Glutamatergic neuron (in vitro differentiated cells): ENCODE measurements at places on chromosomes 5 and 9.
A peak's percentile ranks its signal among the peaks of the same experiment; 100 is the strongest.

- no peak for DNase-seq
Observed at GRCh38 chr5:96931605-96932004, 4.3 kb upstream of the LNPEP start.

DNA sequence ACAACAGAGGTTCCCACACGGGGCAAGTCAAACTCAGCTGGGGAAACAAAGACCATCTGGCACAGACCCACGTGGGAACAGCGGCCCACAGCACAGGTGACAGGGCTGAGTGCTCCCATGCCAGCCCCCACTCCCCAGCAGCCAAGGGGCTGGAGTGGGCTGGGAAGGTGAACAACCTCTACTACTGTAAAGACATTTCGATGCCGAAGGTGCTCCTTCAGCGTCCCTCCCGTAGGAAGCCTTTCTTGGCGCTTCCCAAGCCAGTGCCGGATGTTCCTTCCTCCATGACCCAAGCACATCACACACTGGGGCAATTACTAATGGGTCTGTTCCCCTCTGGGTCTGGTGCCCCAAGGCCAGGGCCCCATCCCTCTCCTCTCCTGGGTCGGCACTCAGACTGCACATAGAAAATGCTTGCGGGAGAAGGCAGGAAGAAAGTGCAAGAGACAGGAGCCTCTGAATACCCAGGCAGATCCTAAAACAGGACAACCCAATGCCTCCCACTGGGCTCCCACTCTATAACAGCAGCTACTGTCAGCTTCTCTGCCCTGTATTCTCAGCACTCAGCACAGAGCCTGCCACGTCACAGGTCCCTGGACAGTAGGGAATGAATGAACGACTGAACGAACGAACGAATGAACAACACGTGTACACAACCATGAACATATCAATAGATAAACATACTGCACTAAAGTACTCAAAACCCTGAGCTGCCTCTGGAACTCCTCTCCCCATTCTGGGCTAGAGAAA, 77.0 kb upstream of the LRRTM2 start:
- DNase-seq = no peak

- DNase-seq = no peak
Observed at GRCh38 chr5:53917095-53917494, 356.7 kb downstream of the NDUFS4 start.

GRCh38 chr9:93031629-93032430, 26.7 kb upstream of the SUSD3 start:
- no peak for DNase-seq

DNA sequence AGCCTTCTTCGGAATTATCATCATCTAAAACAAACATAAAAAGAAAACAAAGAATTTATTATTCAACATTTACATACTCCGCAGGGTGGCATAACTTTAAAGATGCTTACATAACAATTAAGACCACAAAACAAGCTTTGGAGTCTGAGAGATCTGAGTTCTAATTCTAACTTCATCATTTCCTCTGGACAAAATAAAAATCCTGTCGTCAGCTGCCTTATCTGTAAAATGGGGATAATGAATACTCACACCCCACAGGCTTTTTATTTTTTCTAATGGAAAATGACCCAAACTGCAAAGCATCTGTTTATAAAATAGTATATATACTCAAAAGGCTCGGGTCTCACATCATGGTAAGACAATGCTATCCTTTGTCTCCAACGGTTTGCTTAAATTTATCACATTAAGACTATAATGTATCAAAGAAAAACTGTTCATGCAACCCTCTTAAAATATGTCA, 4.3 kb downstream of the ARRDC3 start:
- no peak for DNase-seq

GRCh38 chr5:146785065-146785464, 93.5 kb downstream of the PPP2R2B start:
- DNase-seq = no peak

DNA sequence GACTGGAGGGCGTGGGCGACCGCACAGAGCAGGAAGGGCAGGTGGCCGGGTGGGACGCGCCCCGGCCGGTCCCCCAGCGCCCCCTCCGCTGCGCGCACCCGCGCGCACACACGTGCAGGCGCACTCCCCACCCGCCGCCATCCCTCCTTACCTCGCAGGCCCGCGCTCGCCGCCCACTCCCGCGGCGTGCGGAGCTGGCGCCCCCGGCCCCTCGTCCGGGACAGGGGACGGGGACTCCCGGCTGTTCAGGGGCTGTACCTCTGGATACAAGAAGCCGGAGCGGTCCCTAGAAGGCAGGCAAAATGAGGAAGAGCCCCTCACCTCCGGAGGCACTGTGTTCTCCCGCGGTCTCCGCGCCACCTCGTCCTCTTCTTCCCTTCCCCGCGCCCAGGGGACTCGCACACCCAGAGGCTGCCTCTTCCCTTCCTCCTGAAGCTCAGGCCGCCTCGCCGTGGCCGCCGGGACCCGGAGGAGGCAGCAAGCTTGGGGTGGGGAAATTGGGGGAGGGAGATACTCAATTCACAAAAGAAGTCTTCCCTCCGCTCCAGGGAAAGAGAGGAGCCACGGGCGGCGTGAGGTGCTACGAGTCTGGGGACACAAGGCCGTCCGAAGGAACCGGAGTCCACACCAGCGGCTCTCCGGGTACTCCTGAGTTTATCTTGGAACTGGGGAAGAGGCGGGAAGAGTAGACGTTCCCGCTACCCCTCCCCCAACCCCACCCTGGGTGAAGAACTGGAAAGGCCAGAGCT, 1.4 kb upstream of the GABRB2 start:
- DNase-seq = peak; percentile 41

DNA sequence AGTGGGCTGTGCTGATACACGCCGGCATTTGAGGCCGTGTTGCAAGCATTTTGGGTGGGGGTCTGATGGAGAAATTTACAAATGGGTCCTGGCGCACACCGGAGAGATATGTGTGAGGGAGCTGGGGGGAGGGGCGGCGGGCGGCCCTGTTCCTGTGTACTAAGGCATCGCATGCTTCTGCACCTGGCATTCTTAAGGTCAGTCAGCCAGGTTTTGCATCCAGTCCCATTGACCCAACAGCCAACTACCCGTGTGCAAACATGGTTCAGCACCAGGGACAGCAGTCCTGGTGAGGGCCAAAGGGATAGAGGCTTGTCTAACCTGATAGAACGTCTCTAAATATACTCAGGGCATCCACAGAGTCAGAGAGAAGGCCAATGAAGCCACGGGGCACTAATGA, 839 bp downstream of the GABRG2 start:
- DNase-seq = peak; percentile 22

- no peak for DNase-seq
Observed at GRCh38 chr5:4028384-4028783, 432.8 kb downstream of the IRX1 start.

DNA sequence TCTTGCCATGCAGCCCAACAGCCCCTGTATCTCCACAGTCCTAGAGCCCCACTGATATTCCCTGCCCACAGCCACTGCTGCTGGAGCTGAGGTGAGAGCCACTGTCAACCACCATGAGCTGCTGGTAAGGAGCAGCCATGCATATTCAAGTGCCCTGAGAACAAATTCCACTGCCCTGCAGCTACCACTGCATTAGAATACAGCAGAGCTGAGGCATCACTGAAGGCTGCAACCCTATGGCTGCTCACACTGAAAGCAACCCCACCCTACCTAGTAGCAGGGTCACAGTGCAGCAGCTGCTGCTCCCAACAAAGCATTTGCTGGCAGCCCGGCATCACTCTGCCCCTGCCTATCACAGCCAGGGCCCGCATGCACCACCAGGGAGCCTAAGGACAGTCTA, 68.6 kb downstream of the SKIC3 start:
- no peak for DNase-seq

DNA sequence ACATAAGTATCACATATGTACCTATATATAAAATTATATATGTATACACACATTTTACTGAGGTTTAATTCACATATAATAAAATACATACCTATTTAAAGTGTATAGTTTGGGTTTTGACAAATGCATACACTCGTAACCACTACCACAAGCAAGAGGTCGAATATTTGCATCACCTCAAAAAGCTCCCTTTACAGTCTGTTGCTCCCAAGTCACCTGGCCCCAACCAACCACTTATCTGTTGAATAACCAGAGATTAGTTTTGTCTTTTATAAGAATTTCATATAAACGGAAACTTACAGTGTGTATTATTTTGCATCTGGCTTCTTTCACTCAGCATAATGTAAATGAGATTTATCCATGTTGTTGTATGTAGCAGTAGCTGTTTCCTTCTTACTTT, 218.9 kb downstream of the MAT2B start:
- DNase-seq = no peak

DNA sequence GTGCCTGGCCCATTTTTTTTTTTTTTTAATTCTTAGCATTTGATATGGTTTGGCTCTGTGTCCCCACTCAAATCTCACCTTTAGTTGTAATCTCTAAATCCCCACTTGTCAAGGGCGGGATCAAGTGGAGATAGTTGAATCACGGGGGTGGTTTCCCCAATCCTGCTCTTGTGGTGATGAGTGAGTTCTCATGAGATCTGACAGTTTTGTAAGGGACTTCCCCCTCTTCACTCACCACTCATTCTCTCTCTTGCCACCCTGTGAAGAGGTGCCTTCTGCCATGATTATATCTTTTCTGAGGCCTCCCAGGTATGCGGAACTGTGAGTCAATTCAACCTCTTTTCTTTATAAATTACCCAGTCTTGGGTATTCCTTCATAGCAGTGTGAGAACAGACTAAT, 27.2 kb downstream of the NDUFAF2 start:
- DNase-seq = no peak

DNA sequence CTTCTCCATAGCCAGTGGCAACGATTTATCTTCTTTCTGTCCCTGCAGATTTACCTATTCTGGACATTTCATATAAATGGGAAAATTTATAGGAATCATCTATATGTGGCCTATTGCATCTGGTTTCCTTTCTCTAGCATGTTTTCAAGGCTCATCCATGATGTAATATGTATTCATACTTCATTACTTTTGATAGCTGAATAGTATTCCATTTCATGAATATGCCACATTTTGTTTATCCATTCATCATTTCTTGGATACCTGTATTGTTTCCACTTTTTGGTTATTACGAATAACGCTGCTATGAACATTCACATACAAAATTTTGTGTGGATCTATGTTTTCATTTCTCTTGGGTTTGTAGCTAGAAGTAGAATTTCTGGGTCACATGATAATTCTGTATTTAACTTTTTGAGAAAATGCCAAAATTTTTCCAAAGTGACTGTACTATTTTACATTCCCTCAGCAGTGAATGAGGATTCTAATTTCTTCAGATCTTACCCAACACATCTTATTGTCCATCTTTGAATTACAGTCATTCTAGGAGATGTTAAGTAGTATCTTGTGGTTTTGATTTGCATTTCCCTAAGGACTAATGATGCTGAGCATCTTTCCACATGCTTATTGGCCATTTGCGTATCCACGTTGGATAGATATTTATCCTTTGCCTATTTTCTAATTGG, 3.6 kb downstream of the IARS1 start:
- no peak for DNase-seq

DNA sequence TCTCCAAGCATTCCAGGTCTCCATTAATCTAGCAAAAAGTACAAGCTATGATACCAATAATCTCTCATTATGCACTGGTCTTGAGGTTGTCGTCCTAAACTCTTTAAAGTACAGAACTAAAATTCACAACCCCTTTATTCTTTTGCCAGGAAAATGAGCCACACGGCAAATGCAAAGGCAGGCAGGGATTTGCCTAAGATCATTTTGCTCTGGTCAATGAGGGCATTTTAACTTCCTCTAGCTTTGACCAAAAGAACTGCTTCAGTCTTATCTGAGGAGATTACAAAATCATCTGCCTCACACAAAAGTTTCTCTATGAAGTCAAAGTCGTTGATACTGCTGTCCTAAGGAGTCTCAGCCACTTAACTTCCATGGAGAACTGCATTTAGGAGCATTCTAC, 51.8 kb downstream of the EPB41L4B start:
- DNase-seq = no peak

- DNase-seq = no peak
Observed at GRCh38 chr9:98329281-98329680, 73.8 kb upstream of the TBC1D2 start.

- DNase-seq = no peak
Observed at GRCh38 chr5:61055434-61056006, 106.7 kb downstream of the SMIM15 start.

GRCh38 chr5:102799017-102799416, 43.9 kb downstream of the PAM start:
- no peak for DNase-seq

- DNase-seq = no peak
Observed at GRCh38 chr9:37534901-37535300, 41.3 kb downstream of the FBXO10 start.

DNA sequence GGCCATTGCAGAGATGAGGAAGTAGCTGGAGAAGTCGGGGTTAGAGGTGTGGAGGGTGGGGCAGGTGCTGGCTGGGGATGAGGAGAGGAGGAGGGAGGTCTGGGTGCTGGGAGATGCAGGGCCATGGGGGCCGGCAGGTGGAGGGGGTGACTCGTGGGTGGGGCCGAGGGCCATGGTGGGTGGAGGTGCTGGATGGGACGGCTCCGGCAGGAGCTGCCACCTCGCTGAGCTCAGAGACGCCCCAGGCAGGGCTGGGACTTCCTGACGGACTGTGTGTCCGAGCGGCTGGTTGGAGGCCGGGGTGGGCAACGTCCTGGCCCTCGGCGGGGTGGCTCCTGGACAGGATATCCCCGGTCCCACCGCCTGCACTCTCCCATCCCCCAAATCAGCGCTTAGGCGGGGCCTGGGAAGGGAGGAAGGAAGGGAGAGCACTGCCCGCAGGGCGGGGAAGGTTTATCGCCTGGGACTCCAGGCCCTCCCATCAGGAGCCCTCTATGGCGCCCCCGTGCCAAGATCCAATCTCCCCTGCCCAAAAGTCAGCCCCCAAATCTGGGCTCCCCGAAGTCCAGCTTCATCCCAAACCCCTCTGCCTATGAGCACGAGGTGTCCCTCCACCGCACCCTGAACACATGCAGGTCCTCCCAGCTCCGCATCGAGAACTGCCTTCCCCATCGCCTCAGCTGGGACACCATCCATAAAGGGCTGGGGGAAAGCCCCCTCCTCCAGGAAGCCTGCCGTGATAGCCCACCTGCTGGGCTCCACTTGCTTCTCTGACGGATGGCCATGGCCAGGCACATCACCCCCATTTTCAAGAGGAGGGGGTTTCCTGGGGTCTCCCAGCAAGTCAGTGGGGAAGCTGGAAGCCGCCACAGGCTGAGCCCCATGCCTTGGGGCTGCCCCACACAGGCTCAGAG, 58.3 kb upstream of the NOTCH1 start:
- no peak for DNase-seq

- no peak for DNase-seq
Observed at GRCh38 chr5:151906246-151906645, 18.4 kb downstream of the GLRA1 start.

GRCh38 chr9:6072865-6073264, 57.4 kb upstream of the RANBP6 start:
- DNase-seq = no peak

- DNase-seq = no peak
Observed at GRCh38 chr5:96220610-96221390, 212.2 kb downstream of the PCSK1 start.

- DNase-seq = no peak
Observed at GRCh38 chr5:132831095-132831860, 831 bp upstream of the SHROOM1 start.

- no peak for DNase-seq
Observed at GRCh38 chr9:84343111-84343521, 2.6 kb upstream of the SLC28A3 start.
